ENCODE measurements at places on chromosomes 12 and 14. TPM values are rescaled to one million over a fixed set of nuclear protein-coding genes. Genes with fewer than 3 reads are reported as not detected.
A peak's percentile ranks its signal among the peaks of the same experiment; 100 is the strongest.

DNA sequence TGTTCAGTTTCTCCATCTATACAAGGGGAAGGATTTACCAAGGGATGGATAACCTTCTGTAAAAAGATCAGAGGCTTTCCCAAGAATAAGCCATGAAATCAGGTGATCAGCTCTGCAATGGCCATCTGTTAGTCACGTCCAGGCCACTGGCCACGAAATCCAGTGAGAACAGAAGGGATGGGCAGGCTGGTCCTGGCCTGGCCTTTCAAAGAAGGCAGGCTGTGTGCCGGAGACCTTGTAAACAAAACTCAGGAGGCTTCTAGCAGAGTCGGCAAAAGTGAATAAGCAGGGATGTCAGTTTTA is 68.5 kb downstream of the RNF34 start:
- peaks cover 19% of the 10 kb centered on the region for H3K4me1 ChIP-seq
- DNase-seq, result no peak
- no peaks in the 10 kb centered on the region for H3K27me3 ChIP-seq
- no peaks in the 10 kb centered on the region for H3K36me3 ChIP-seq
- no peak overlapping the region for H3K4me3 ChIP-seq
- no peak overlapping the region for H3K27ac ChIP-seq

- no peaks in the 10 kb centered on the region for H3K36me3 ChIP-seq
- H3K27ac ChIP-seq, result no peak overlapping the region
- DNase-seq, result no peak
- H3K4me3 ChIP-seq, result no peak overlapping the region
Observed at GRCh38 chr12:31301311-31301710, 24.6 kb downstream of the SINHCAF start.

The RNASE7 gene
- total RNA-seq, result 0.78 TPM

The SETD1B gene
- 10.5 TPM for total RNA-seq

- no peak for DNase-seq
- peak within 1 kb of the TSS; percentile 95 for H3K4me3 ChIP-seq
- no peaks in the 10 kb centered on the region for H3K27me3 ChIP-seq
- peak within 1 kb of the TSS; percentile 89 for H3K27ac ChIP-seq
- peaks cover 13% of the 10 kb centered on the region for H3K4me1 ChIP-seq
- H3K36me3 ChIP-seq, result peaks cover 11% of the 10 kb centered on the region
Observed at GRCh38 chr14:24232645-24233537, at the start of gene GMPR2. Gene GMPR2 (plus strand): TSS chr14:24232929. CDS start chr14:24233254, 325 bp downstream.

- no peaks in the 10 kb centered on the region for H3K27me3 ChIP-seq
- H3K36me3 ChIP-seq, result no peaks in the 10 kb centered on the region
- peaks cover 6% of the 10 kb centered on the region for H3K4me1 ChIP-seq
- no peak overlapping the region for H3K27ac ChIP-seq
- no peak for DNase-seq
Observed at GRCh38 chr14:82490397-82490796, 956.7 kb upstream of the SEL1L start.

GRCh38 chr12:82757656-82758055 is 71.0 kb downstream of the TMTC2 start:
- no peak overlapping the region for H3K27ac ChIP-seq
- H3K27me3 ChIP-seq, result no peaks in the 10 kb centered on the region
- no peak overlapping the region for H3K4me3 ChIP-seq
- no peaks in the 10 kb centered on the region for H3K36me3 ChIP-seq

The ALKBH1 gene
- 6.2 TPM for total RNA-seq
